ENCODE measurements at places on chromosomes 5 and 9. TPM values are rescaled to one million over a fixed set of nuclear protein-coding genes. Genes with fewer than 3 reads are reported as not detected.

The SOHLH1 gene
- not detected for total RNA-seq

The SREK1IP1 gene
- 26.1 TPM for total RNA-seq

The LIX1 gene
- 164 TPM for total RNA-seq

GRCh38 chr5:83096660-83097339 lies 19.5 kb downstream of the XRCC4 start:
- no peak for DNase-seq

- DNase-seq = no peak
These were observed 119.3 kb downstream of the CD180 start for GRCh38 chr5:67077296-67077695.

GRCh38 chr9:128863647-128864046 lies 18.1 kb downstream of the KYAT1 start:
- peak; percentile 85 for DNase-seq

- DNase-seq = peak; percentile 76
These were observed 786 bp upstream of the NTNG2 start for GRCh38 chr9:132160802-132161742.

- DNase-seq = no peak
These were observed 1.5 kb downstream of the CDH6 start for GRCh38 chr5:31194892-31195555.

DNA sequence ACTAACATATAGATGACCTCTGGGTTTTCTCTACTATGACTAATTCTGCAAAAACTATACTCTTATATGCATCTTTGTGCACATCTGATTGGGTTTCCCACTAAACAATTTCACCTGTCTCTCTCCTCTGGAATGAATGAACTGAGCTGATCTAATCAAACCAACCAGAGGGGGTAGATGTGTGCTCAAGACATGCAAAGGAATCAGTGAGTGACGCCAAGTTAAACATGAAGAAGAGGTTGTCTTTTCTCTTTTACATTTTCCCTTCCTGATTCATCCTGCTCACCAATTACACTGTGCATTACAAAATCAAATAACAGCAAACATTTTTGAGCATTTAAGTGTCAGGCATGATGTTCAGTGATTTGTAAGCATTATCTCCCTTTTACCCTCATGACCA lies 29.6 kb upstream of the GRXCR2 start:
- DNase-seq = no peak

- no peak for DNase-seq
These were observed 1363.9 kb downstream of the MAT2B start for GRCh38 chr5:164869325-164869724.

GRCh38 chr9:117485176-117485575 lies 70.3 kb upstream of the ASTN2 start:
- no peak for DNase-seq

- DNase-seq = no peak
These were observed 79.4 kb upstream of the CCDC112 start for GRCh38 chr5:115375893-115376292.

DNA sequence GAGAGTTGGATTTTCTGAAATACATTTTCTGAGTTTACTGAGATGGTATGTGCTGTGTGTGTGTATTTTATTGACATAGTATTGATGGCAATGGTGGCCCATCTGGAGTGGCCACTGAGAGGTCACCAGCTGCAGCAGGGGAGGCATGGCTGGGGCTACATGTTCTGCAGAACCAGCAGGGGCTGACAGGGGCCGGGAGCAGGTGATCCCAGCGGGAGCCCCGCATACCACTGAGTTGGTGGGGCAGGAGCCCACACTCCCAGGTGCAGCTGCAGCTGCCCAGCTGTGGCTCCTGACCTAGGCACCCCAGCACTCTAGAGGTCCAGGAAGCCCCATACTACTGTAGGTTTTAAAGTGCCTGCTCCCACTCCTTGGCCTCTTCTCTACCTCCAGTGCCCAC lies 1044.2 kb upstream of the CDH9 start:
- DNase-seq = no peak

DNA sequence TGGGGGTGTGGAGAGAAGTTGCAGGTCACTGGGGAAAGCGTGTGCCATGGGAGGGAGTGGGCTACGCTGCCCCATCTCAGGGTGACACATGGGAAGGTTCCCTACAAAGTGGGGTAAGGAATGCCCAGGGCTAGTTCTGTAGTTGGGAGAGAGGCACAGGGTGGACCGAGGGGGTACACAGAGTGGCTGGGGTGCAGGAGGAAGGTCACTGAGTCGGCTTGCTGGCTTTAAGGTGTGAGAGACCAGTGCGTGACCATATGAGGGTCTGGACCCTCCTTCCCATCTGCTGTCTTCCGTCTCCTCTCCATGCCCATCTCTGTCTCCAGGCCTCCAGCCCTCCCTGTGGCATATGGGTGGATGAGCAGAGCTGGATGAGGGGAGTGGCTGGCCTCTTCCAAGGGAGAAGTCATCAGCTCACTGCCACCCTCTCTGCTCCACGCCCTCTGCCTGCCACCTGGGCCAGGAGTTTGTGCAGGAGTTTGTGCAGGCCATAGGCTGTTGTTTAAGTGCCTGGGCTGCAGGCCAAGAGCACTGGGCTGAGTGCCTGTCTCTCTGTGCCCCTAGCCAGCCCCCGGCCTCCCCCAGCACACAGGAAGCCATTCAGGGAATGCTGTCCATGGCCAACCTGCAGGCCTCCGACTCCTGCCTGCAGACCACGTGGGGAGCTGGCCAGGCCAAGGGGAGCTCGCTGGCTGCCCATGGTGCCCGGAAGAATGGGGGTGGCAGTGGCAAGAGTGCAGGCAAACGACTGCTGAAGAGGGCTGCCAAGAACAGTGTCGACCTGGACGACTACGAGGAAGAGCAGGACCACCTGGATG lies 96.8 kb downstream of the PHF2 start:
- DNase-seq = no peak

DNA sequence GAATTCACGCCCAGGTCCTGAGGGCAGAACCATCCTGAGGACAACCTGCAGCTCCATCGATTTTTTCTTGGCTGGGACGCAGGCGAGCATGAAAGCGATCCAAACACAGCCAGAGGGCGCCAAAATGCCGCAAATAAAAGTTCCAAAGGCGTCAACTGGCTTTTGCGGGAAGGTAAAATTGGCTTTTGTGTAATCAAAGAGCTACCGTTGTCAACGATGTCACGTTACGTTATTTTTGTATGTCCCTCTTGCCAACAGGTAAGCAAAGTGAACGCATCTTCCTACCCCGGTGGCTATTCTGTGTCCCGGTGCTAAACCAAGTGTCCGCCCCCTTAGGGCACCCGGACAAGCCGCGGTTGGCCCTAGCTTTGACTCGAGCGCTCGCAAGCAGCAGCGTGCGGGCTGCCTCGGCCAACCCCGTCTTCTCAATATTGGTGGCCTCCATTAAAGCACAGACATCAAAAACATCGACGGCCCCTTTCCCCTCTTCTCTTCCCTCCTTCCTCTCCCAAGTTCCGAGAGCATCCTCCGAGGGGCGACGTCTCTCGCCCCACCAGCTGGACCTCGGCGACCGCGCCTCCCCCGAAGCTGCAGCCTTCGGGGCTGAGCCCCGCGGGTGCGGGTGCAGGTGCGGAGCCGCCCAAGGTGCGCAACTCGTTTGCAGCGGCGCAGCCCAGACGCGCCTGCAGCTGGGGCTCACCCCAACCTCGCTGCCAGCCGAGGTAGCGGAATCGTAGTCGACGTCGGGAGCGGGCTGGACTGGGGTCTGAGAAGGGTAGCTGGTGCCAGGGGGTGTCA lies 1.1 kb upstream of the BASP1 start:
- peak; percentile 93 for DNase-seq

- no peak for DNase-seq
These were observed 125.7 kb downstream of the COL23A1 start for GRCh38 chr5:178464431-178465048.

DNA sequence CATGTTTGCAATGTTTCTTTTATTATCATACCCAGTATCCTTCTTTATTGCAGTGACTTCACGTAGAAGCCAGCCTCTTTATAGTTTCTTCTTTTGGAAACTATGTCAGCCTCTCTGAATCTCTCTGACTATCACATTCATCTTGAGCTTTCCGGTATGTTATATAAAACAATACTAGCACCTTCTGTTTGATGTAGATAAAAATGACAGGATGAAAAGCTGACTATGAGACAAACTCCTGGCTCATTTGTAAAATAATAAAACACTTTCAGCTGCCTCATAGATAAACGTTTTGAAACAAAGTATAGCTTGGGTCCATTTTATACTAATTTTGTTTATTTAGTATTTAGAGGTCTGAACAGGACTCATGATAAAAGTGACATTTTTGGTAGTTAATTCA lies 1145.4 kb upstream of the NUDT12 start:
- DNase-seq = no peak

All from neural progenitor cell (in vitro differentiated cells).